ENCODE measurements at places on chromosomes 4 and X. TPM values are rescaled to one million over a fixed set of nuclear protein-coding genes. Genes with fewer than 3 reads are reported as not detected.

The TRIM60 gene
- not detected for total RNA-seq

The AMTN gene
- total RNA-seq, result not detected

The RAB9B gene
- 0.67 TPM for total RNA-seq

The XPNPEP2 gene
- not detected for total RNA-seq

The POLN gene
- 2.5 TPM for total RNA-seq

The SASH3 gene
- total RNA-seq, result not detected

The FABP2 gene
- total RNA-seq, result not detected

The ALG13 gene
- 31.9 TPM for total RNA-seq

The GLRA3 gene
- not detected for total RNA-seq

The RPS6KA6 gene
- not detected for total RNA-seq

GRCh38 chr4:127400731-127401346, 231.9 kb upstream of the INTU start:
- DNase-seq, result peak; percentile 87

GRCh38 chrX:140744085-140744484, 34.5 kb downstream of the LINC00632 start:
- no peak for DNase-seq

DNA sequence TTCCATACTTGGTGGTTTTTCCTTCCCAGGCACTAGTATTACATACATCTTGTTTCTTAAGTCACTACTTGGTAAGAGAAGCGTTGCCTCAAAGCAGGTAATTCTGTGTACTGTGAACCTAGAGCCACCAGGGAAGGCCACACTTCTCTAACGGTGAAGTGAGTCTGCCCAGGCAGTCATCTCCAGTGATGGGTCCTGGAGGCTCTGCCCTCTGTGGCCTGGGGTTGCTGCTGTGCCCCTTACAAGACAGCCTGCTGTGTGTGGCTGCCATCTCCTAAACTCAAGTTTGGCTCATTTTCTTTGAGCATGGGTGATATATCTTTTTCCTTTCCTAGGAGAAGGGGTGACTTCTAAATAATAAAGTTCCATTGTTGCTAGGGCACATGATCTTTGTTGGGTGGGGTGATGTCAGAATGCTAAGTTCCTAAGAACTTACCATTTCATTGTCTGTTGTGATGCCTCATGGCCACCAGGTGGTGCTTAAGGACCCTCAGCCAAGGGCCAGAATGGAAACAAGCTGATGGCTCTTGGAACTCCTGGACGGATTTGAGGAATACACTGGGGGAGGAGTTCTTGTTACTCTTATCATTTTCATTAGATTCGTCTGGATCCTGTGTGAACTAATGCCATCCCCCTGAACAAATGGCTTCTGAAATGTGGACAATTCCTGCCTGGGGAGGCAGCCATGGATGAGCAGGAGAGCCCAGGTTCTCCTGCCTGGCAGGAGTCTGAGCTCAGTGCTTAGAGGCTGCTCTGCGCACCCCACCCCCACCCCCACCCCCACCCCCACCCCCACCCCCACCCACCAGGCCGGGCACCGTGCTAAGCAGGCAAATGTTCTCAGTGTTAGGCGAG, 41.1 kb upstream of the WDR1 start:
- peak; percentile 75 for DNase-seq

- peak; percentile 79 for DNase-seq
Measured at GRCh38 chrX:18390941-18391538, 34.4 kb upstream of the CDKL5 start.

- DNase-seq, result no peak
Measured at GRCh38 chrX:34584781-34585180, 72.3 kb downstream of the TMEM47 start.

DNA sequence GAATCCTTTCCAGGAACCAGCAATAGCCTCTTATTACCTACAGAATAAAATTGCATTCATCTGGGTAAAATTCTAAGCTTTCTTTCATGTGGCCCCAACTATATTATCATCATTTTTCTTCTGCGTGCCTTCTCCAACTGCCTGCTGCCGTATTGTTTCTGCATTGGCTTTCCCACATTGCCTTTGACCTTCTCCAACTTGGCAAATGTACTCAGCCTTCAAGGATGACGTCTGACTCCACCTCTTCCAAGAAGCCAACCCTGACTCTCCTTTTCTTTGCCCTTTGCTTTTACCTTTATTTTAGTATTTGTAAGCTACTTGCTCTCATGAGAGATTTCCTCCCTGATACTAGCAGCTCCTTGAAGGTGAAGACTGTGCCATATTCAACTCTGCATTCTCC, 200.4 kb upstream of the FAM9B start:
- no peak for DNase-seq

GRCh38 chr4:24228692-24229091, 338.8 kb upstream of the PPARGC1A start:
- no peak for DNase-seq

GRCh38 chr4:155548173-155548572, 118.5 kb upstream of the GUCY1A1 start:
- DNase-seq, result no peak

DNA sequence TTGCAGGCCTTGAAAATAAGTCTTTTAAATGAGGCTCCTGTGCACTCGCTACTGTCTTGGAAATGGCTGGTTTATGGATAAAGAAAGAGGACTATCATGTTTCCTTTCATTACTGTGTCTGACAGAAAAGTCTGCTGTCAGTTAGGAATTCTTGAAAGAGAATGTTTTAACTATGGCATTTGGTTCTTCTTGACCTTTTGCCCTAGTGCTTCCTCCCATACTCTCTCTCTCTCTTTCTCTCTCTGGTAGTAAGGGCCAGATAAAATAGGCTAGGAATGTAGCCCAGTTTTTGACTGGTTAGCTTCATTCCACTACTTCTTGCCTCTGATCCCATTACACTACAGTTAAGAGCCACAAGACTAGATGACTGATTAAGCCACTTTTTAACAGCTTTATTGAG, 29.8 kb downstream of the YY2 start:
- DNase-seq, result no peak

- DNase-seq, result no peak
Measured at GRCh38 chr4:141797966-141798365, 161.6 kb downstream of the IL15 start.

DNA sequence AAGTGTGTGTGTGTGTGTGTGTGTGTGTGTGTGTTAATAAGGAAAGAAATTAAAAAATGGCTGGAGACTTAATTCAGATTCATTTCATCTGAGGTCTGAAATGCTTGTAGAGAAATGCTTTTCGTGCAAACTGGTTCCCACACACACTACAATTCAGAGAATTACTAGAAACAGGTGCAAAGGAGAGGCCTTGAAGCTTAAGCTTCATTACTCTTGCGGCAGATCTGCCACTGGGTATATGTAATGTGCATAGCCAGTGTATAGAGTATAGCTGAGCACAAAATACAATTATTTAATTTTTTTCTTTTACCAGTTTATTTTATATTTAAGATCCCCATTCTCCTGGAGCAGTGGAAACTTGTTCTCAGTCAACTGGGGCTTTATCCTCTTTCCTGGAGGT, 31.8 kb upstream of the MAGEB10 start:
- DNase-seq, result no peak

DNA sequence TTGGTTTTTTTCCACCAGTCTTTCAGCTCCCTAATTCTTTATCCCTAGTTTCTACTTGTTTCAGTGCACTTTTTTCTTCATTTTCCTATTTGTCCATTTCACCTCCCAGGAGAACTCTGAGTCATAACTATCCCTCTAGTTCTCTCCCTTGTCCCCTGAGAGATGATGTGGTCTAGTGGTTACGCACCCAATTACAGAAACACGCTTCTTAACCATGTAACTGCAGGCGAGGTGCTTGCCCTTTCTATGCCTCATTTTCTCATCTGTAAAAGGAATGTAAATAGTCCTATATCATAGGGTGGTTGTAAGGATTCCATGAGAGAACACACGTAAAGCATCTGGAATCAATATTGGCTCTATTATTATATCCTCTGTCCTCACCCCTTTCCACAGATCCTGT, 8.8 kb upstream of the GRPR start:
- DNase-seq, result peak; percentile 23

DNA sequence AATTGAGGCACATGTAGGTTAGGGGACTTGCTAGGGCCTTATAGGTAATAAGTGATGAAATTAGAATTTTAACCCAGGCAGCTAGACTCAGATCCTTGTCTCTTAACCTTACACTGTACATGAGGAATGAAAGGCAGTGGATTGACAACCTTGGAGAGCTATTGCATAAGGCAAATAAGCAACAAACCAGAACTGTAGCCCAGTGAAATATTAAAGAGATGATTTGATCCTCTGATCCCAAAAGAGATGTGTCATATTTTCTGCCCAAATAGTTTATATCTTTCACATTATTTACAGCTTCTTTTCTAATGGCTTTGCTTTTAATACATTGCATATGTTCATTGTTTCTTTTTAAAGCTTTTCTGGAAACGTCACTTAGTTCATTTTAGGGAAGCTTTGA, 252.6 kb downstream of the ANK2 start:
- no peak for DNase-seq

- no peak for DNase-seq
Measured at GRCh38 chr4:99847362-99847976, 30.8 kb downstream of the DAPP1 start.

GRCh38 chr4:74097116-74097515, 1.9 kb downstream of the CXCL2 start:
- DNase-seq, result no peak

- DNase-seq, result peak; percentile 75
Measured at GRCh38 chr4:95627709-95628108, 78.9 kb upstream of the UNC5C start.

- DNase-seq, result no peak
Measured at GRCh38 chr4:86386817-86387415, 27.1 kb upstream of the MAPK10 start.

GRCh38 chr4:97548943-97549583, 594.2 kb downstream of the STPG2 start:
- no peak for DNase-seq

DNA sequence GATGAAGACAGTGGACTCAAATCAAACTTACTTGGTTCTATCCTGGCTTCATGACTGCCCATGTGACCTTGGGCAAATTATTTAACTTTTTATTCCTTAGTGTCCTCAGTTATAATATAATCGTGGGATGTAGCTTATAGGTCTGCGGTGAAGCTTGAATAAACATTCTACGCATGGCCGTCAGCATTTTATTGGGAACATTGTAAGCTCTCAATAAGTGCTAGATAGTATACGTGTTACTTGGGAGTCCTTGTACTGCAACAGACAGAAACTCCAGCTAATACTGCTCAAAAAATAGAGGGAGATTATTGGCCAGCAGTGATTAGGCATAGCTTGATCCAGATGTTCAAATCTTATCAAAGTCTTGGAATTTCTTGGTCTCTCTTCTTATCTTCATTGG, 104.8 kb downstream of the SYTL5 start:
- no peak for DNase-seq

GRCh38 chr4:135192751-135193535, 991.4 kb upstream of the PABPC4L start:
- DNase-seq, result no peak

Data from A673 (cell line).